Stimulated activated CD4-positive, alpha-beta T cell treated with anti-CD3 and anti-CD28 coated beads, TNF-alpha, amount 100 ng/mL, for 4 hours (primary cell): ENCODE measurements at places on chromosomes 1 and 21.

GRCh38 chr1:164613176-164613575 lies 54.2 kb downstream of the PBX1 start:
- DNase-seq, result no peak

DNA sequence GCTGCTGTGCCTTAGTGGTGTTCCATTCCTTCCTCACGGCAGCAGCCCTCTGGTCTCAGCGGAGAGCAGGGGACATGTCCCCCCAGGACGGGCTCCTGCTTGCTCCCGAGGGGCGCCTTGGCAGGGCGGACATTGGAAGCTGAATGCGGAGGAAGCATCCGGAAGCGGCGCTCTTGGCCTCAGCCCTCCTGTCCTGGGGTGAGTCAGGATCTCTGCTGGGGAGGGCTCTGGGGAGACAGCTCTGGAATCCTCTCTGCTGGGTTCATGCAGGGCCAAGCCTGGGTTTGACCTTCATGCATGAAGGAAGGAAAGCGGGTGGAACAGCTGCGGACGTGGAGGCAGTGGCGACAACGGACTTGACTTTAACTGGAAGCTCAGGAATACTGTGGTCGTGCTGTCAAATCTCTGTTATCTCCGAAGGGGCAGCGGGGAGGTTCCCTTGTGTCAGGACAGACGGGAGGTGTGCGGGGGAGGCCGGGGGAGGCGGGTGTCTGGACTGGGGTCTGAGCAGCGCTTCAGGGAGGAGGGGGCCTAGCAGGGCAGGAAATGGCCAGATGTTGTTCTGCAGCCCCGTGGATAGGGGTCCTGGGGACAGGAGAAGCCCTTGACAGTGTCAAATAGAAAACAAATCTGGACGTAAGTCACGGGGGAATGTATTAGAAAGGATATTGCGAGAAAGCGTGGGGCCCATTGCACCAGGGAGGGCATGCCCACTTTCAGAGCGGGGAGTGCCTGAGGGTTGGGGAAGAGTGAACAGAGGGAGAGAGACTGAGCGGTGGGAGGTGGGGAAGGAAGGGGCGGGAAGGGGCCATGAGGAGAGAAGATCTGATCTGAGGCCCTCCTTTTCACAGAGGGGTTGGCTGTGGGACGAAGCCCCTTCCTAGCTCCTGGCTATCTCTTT lies 26.6 kb downstream of the CRYAA start:
- DNase-seq, result no peak

- DNase-seq, result no peak
Observed at GRCh38 chr1:113874012-113874879, 2.7 kb upstream of the PTPN22 start.

DNA sequence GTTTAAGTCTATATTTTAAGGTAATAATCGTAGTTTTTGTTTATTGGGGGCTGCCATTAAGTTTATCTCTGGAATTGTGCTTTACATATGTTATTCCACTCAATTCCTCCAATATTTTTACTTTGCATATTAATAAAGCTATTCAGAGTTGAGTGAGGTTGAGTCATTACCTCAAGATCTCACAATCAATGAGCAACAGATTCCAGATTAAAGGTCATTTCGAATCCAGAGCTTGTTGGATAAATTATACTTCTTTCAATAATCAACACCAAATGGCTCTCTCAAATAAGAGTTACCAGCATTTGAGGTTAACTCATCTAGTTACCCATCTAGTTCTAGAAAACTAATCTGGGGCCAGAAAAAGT lies 16.7 kb downstream of the RGS4 start:
- no peak for DNase-seq

DNA sequence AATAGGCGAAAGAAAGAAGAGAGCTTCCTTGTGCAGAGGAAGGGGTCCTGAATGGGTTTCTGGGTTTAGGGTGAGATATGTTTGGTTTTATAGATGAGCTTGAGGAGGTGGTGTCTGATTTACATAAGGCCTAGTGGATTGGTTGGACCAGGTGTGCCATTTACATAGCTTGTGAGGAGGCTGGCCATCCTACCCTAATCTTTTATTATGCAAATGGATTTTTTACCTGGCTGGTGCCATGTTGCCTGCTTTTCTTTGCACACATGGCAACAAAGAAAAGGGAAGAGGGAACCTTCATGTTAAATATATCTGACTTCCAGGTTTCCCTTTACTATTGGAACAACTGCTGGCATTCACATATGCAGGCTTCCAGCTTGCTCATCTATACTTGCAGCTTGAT lies 585.3 kb downstream of the PTPRU start:
- DNase-seq, result no peak

GRCh38 chr1:21324368-21325141 lies 34.3 kb upstream of the ECE1 start:
- DNase-seq, result peak; percentile 61

DNA sequence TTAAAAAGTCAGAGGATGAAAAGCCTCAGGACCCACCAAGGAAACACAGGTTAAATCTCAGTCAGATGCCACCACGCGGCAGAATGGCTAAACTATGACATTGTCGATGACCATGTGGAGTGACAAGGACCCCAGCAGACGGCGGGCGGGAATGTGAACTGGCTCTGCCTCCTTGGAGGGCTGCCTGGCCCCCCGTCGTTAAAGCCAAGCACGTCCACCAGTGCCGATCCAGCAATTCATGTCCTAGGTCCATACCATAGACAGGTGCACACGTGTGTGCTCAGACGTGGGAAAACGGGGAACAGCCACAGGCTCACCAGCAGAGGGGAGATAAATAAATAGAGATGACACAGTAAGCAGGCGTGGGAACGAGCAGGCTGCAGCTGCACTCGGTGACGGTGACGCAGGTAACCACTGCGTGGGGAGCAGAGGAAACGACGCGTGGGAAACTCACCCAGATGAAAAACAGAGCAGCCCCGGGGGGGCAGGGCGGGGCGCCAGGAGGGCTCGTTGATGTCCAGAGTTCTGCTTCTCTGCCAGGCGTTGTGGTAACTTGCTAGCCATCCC lies 28.3 kb upstream of the PCBP3 start:
- DNase-seq, result peak; percentile 84

DNA sequence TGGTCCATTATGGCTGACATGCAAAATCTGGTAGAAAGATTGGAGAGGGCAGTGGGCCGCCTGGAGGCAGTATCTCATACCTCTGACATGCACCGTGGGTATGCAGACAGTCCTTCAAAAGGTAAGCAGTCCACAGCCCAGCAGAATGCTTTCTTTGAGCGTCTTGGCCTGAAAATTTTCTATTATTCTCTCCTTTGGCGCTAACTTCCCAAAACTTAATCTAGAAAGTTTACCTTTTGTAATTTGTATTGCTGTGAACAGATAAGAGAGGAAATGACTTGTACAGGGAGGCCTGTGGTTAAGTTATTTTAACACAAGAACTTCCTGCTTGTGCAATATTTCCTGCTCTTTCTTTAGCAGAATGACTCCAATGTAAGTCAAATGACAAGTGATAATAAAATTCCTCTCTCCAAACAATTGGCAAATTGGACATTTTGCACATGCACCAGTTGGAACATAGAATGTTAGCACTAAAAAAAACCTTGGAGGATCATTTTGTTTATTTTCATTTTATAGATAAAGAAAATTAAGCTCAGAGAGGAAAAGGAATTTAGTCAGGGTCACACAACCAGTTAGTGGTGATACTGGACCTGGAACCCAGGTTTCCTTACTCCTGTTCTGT lies 18.9 kb downstream of the CAP1 start:
- DNase-seq, result no peak

GRCh38 chr1:89611721-89612120 lies 21.2 kb upstream of the LRRC8C start:
- no peak for DNase-seq

DNA sequence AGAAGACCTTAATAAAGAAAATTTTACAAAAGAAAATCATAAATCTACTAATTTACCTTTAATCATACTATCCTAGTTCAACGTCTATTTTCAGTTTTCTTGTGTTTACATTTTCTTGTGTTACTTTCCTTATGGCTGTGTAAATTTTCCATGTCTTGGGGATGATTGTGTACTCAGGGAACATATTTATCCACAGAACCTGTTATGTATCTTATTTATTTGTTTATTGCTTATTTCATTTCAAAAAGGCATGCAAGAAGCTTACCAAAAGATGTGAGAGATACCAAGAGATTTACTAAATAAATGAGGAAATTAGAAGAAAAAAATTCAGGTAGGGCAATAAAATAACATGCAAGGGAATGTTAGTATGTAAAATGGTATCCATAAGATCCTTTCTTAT lies 22.8 kb downstream of the PBX1 start:
- no peak for DNase-seq

DNA sequence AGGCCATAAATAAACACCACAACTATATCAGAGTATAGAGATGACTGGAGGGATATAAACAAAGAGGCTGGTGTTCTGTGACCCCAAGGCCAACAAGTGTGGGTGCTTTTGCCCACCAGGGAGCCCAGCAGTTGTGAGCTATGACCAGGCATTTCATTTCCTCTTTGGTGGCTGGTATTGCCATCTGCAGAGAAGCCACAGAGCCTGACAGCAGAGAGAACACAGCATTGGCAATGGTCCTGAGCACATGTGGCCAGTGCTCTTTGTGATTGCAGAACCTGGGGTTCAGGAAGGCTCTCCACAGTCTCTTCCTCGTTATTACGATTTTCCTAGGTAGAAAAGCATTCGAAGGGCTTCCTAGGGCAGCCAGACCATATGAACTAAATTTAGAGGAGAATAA lies 112.3 kb downstream of the TM2D1 start:
- no peak for DNase-seq

DNA sequence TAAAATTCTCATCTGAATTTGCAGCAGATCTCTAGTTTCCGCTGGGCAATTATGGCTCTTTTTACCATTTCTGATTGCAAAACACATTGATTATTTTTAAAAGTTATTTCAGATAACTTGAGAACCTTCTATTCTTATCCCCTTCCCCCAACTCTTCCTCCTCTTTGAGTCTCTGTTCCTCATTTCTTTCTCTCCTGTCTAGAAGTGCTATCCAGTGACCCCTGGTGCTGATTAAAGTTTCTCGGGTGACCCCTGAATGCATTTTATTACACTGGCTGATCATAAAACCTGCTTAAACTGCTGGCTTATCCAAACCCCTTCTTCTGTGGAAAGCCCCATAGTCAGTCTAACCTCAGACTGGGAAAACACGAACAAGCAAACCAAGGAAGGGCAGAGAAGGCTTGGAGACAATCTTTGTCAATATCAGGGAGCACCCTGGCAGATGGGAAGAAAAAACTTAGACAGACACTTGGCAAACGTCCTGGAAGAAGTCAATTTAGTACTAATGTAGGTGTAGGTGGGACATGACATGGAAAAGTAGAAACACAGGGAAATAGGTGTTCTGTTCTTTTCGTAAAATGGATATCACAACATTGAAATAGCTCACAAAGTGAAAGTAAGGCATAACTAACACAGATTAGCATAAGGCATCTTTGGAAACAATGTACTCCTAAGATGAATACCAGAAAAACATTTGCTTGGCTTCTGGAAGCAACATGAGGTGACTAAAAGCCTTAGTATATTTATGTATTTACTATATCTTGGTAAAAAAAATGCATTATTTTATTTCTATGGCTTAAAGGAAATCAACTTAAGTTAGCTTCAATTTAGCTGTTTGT lies 61.4 kb downstream of the GORAB start:
- DNase-seq, result no peak

DNA sequence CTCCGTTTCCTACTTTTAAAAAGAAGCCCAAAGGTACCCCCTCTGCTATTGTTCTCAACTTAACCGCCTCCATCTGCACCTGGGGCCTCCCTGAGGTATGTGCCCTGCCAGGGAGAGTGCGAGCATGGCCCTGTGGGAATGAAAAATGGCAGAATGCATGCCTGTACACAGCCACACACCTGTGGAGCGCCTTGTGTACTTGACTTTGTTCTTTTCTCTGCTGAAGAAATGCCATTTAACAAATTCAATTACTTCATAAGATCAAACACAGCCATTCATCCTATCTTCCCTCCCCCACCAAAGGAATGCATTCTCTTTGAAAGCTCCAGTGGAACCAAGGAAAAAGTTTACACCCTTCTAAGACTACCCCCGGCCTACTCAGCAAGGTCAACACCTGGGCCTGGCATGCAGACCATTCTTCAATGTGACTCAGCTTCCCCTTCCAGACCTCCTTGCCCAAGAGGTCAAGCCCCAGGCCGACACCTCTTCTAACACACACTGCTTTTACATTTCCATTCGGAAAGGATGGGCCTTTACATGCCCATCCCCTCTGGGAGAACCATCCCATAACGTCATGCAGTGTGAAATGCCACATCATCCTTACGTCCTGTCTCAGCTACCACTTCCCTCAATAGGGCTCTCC lies 123.7 kb downstream of the SMYD2 start:
- DNase-seq, result no peak

DNA sequence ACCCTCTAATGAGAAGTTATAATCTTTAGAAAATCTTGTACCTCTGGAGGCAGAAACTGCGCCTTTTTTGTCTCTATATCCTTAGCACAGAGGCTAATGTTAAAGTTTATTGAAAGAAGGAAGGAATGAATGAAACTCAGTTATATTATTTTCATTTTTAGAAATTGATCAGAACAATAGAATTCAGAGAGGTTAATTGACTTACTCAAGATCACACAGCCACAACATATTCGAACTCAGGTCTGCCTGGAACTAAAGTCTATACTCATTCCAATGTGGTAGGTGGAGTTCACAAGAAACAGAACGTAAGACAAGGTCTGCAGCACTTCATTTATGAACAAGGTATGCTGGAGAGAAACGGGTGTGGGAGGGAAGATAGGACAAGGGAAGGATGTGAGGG lies 23.0 kb upstream of the ITPKB start:
- no peak for DNase-seq

DNA sequence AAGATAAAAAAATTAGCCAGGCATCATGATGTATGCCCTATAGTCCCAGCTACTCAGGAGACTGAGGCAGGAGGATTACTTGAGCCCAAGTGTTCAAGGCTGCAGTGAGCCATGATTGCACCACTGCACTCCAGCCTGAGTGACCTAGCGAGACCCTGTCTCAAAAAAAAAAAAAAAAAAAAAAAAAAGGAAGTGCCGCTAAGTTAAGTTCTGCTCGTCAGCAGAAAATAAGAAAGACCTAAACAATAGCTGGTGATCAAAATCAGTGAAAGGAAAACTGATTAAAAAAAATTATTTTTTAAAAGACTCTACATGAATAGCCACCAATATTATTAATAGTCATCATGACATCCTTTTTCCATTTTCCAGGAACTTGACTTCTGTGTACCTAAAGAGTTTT lies 44.2 kb upstream of the MTR start:
- no peak for DNase-seq

DNA sequence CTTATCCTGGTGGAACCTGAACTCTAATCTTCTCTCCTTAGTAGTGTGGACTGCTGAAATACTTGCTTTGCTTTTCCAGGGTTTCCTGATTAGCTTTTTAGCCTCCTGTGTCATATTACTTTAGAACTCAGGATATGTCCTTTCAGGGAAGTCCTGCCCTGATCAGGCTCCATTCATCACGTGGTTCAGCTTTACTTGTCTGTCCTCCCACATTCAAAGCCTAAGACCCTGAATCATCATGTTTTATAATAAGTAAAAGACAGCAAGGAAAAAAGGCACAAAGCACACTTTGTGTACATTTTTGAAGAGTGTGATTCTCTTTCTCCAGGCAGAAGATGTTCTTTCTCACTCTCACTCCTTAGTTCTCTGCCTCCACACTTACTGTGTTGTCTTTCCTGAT lies 70.6 kb downstream of the PATJ start:
- no peak for DNase-seq
